Daoy (cell line): ENCODE measurements at places on chromosomes 11 and 22.

GRCh38 chr11:117834068-117834810, 9.7 kb upstream of the FXYD2 start:
- DNase-seq = no peak

- peak; percentile 62 for DNase-seq
Observed at GRCh38 chr11:16924826-16925560, 89.2 kb downstream of the PLEKHA7 start.

DNA sequence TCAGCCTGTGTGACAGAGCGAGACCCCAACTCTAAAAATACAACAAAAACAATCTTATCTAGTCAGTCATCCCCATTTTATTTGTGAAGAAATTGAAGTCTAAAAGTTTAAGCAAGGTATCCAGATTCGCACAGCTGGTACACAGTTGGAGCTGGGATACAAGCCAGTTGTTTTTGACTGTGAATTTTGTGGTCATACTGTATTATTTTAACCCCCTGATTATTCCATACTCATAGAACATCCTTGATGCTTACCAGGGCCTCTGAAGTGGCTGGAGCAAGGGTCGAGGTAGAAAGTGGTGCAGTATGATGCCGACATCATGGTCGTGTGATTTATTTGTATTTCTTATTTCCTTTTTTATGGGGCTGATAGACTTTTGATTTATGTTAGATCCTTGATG, 50.0 kb downstream of the BID start:
- no peak for DNase-seq

DNA sequence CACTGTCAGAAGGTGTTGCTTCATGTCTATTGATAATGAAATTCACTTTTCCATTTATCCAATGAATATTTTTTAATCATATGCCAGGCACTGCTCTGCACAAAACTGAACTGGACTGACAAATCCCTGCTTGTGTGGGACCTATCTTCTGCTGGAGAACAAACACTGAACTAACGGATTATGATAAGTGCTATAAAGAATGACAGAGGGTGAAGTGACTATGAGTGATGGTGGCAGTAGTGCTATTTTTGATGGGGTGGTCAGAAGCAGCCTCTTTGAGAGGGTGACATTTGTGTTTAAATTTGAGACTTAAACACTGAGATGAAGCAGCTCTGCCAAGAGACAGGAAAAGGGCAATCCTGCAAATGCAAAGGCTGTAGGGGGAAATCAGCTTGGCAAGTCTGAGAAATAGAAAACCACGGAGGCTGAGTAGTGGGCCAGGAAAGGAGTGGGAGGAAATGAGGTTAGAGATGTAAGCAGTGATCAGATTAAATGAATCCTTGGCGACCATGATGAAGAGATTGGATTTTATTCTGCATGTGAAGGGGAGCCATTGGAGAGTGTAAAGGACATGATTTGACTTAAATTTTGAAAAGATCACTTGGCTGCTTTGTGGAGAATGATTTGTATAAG, 6.0 kb downstream of the TBCEL start:
- DNase-seq = no peak

DNA sequence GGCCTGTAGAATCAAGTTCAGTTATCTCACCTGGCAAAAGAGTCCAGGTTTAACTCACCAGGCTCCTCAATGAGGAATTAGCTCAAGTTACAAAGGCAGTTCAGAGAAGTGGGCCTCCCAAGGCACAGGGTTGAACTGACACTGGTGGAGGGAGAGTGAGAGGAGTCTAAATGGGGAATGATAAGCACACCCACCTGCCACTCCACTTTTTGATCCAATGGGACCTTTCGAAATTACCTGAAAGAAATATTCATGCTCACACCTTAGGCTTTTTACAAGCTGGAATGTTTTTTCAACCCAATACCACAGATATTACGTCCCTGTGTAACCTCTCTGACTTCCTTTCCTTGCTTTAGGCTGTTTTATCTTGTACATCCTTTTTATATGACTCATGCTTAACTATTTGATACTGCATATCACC, 642.7 kb upstream of the TENM4 start:
- DNase-seq = no peak

DNA sequence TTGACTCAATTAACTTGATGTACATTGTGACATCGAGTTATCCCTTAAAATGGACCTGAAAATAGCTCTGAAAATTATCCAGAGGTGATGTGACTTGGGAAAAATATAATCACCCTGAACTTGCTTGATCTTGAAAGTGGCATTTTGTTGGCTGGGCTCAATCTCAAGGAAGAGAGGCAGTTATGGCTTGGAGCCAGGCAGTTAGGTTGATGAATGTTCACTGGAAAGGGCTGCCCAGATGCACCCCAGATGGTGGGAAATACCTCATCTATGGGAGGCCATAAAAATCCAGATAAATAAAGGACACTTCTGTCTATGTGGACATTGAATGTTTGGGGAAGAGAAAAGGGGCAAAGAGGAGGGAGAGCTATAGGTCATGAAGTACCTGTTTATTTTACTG, 55.7 kb upstream of the OR5AN1 start:
- no peak for DNase-seq

GRCh38 chr11:19673924-19674729, 38.5 kb upstream of the NAV2 start:
- peak; percentile 28 for DNase-seq

GRCh38 chr11:117187007-117187406, 8.5 kb downstream of the SIDT2 start:
- no peak for DNase-seq
